ENCODE measurements at places on chromosomes 6 and 20. TPM values are rescaled to one million over a fixed set of nuclear protein-coding genes. Genes with fewer than 3 reads are reported as not detected.
A peak's percentile ranks its signal among the peaks of the same experiment; 100 is the strongest.

- no peaks in the 10 kb centered on the region for H3K4me1 ChIP-seq
- no peak overlapping the region for H3K4me3 ChIP-seq
- no peak for DNase-seq
- H3K27ac ChIP-seq: no peak overlapping the region
- no peaks in the 10 kb centered on the region for H3K36me3 ChIP-seq
Measured at GRCh38 chr20:24768713-24769601, 180.1 kb upstream of the CST7 start.

GRCh38 chr6:151118461-151119123, 121.2 kb upstream of the AKAP12 start:
- no peak overlapping the region for H3K4me3 ChIP-seq
- H3K27ac ChIP-seq: peak overlapping the region; percentile 14
- no peaks in the 10 kb centered on the region for H3K36me3 ChIP-seq
- no peaks in the 10 kb centered on the region for H3K4me1 ChIP-seq
- H3K27me3 ChIP-seq: no peaks in the 10 kb centered on the region

The SNRNP48 gene
- 13.8 TPM for total RNA-seq

DNA sequence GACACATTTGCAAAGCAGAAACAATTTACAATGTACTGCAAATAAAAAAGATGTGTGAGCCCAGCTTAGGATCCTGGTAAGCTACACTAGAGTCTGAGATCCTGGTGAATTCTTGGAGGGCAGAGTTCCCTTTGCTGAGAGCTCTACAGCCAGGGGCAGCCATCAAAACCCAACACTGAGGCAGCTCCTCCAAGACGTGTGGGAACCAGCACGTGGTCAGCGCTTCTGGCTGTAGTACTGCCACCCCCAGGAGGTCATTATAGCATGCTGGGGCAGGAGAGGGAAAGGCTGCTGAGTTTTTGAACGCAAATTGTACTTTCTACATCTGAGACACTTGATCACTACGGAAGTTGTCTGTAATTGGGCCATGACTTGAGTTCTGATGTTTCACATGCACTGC, 131.5 kb downstream of the INSM1 start:
- H3K36me3 ChIP-seq: peaks cover 14% of the 10 kb centered on the region
- H3K27me3 ChIP-seq: no peaks in the 10 kb centered on the region
- no peak for DNase-seq
- no peak overlapping the region for H3K4me3 ChIP-seq

The LGSN gene
- 0.11 TPM for total RNA-seq

DNA sequence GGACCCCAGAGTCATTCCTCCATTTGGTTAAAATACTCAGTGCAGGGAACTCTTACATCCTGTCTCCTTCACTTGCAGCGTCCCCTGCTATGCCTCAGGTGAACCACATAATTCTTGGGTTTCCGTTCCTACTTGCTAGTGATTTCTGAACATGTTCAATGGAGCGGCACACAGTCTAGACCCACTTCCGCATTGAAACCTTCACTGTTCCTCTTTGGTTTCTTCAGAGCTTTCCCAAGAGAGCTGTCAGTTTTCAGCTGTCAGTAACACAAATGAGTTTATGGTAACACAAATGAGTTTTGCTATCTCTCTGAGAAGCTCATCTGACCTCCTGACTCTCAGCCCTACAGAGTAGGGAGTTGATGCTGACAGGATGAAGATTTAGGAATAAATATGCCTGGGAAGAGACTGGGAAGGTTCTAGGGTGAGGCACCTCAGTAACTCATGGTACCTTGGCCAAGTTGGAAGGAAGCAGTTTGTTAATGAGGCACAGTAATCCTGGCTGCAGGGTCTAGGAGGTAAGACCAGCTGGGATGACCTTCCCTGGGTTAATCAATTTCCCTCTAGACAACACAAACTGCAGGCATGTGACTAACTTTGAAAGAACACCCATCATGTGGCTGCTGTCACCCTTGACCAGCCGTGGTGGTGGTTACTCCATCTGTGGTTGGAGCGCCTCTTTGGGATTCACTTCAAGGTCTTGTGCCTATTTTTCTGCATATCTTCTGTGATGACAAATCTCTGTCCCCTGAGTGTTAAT, 5.4 kb downstream of the SYS1 start:
- no peak overlapping the region for H3K27ac ChIP-seq
- H3K27me3 ChIP-seq: no peaks in the 10 kb centered on the region
- H3K4me3 ChIP-seq: no peak overlapping the region
- no peak for DNase-seq
- H3K4me1 ChIP-seq: peaks cover 3% of the 10 kb centered on the region

DNA sequence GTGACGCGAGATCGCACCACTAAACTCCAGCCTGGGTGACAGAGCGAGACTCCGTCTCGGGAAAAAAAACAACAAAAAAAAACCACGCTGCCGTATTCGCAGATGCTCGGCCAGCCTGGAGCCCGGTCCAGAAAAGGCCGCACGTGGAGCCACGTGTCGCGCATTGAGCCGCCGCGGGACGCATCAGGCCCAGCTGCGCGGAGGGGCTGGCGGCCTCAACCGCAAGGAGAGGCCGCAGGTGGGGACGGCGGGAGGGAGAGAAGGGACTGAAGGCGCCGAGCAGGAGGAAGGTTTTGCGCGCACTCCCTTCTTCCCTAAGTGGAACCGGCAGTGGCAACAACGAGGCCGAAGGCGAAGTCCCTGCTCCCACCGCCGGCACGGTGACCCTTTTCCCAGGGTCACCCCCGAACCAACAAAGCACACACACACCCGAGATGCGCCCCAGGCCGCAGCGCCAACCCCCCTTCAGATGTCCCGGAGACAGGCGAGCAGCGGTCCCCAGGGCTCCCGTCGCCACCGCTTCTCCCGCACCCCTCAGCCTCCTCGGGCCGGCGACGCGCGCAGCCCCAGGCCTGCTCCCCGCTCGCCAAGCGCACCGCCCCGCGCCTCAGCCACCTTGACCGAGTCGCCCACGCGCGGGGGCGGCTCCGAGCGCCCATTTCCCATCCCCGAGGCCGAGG, 681 bp downstream of the SYCP2 start:
- no peak for DNase-seq
- H3K4me1 ChIP-seq: no peaks in the 10 kb centered on the region
- no peak overlapping the region for H3K27ac ChIP-seq
- H3K27me3 ChIP-seq: no peaks in the 10 kb centered on the region

DNA sequence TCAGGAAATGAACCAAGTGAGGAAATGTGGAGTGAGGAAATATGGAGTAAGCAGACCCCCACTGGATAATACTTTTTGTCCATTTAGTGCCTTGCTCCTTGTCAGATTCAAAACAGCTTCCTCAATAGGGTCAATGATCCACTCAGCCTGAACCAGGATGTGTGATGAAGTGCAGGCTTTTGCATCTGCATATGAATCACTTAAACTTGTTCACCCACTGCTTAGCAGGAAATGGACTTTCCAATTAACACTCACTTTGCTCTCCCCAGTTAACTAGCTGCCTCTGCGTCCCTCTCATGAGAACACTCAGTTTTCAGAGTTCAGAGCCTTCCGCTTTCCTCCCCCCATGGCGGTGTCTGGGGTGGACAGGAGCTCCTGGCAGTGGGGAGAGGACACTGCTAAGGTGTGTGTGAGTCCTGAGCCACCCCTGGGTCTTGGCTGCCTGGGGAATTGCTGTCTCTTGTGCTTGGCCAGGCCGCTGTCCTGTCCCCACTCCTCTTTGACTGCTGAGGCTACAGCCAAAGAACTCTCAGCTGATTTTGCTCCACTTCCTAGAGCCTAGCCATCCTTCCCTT, 621.8 kb downstream of the CDH26 start:
- no peaks in the 10 kb centered on the region for H3K4me1 ChIP-seq
- no peak for DNase-seq
- no peaks in the 10 kb centered on the region for H3K27me3 ChIP-seq
- H3K27ac ChIP-seq: no peak overlapping the region
- no peaks in the 10 kb centered on the region for H3K36me3 ChIP-seq

The OR2B2 gene
- total RNA-seq: not detected

Data from colonic mucosa (tissue), 4 donors.